ENCODE measurements at places on chromosomes 3 and 15.

DNA sequence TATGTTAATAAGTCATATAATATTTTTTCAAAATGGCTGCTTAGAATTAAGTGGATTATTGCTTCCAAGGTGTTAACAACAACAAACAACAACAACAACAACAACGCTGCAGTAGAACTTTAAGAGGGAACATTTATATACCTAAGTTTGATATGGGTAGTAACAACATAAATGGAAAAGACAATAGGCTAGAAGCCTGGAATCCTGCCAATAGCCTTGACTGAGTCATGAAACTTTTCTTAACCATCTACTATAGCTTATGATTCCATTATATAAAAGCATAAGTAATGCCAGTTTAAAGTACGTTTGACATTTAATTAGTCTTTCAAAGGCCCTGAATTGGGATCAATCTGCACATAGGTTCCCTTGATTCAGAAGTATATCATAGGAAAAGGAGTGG is 31.2 kb downstream of the SATB1 start:
- peak; percentile 29 for DNase-seq

GRCh38 chr15:67829647-67830504 is 4.6 kb downstream of the SKOR1 start:
- no peak for DNase-seq

GRCh38 chr15:56919609-56920366 is 1.3 kb downstream of the TCF12 start:
- DNase-seq: peak; percentile 49

DNA sequence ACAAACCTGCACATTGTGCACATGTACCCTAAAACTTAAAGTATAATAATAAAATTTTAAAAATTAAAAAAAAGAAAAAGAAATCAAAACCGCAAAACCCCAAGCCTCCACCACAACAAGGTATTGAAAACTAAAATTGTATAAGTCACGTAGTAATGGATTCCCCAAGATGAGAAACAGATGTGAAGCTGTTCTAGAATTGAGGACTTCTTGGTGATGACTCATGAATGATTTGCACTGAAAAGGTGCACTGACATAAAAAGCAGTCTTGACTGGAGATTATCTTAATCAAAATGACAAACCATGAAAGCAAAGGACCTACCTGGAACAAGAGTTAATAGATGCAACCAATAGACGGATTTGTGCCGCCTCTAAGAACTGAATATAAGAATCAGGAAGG is 225.8 kb downstream of the MYRIP start:
- peak; percentile 77 for DNase-seq

- DNase-seq: no peak
Observed at GRCh38 chr3:52298149-52299098, 10.8 kb downstream of the GLYCTK start.

- no peak for DNase-seq
Observed at GRCh38 chr3:13548696-13549622, at the start of gene FBLN2. TSS of gene FBLN2 (plus strand) at chr3:13549125. CDS start at chr3:13570356, 21,231 bp downstream.

DNA sequence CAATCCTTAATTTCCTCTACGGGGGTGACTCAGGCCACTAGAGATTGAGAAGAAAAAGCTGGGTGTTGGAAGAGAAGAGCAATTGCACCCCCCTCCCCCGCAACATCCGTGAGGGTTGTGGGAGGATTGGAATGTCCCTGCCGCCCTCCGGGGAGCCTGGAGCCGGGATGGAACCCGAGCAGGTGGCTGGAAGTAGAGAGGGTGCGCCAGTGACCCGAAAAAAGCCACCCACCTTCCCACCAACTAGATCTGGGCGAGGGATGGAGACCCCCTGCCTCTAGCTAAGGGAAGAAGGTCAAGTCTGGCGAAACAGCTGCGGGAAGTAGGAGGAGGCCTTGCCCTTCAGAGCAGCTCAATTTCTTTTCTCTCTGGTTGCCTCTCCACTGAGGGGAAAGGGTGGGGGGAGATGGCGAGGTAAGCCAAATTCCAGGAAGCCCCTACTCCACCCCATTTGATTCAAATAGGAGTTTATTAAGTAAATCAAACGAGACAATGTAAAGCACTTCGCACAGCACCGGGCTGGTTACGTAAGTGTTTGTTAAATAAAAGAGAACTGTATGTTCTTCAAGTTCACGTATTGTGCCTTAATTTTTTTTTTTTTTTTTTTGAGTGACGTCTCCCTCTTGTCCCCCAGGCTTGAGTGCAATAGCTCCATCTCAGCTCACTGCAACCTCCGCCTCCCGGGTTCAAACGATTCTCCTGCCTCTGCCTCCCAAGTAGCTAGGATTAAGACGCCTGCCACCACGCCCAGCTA is 1.1 kb upstream of the WWTR1 start:
- DNase-seq: peak; percentile 54

- DNase-seq: no peak
Observed at GRCh38 chr3:13160619-13161018, 87.4 kb upstream of the IQSEC1 start.

- DNase-seq: no peak
Observed at GRCh38 chr3:141508067-141508436, 21.2 kb downstream of the RASA2 start.

DNA sequence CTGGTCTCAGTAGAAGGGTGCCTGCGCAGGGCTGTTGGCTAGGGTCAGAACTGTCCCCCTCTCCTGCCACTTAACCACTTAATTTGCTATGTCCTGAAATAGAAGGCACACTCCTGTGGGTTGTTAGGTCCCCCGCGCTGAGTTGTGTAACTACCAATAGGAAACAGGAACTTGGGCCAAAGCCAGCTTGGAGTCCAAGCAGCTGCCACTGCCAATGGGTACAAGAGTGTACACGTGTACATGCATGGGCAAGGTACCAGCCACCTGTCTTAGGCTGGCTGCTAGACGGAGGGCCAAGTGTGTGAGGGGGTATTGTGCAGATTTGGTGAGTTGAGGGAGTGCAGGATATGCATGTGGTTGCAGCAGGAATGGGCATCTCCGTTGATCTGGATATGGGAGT is 29.7 kb upstream of the POLG start:
- no peak for DNase-seq

DNA sequence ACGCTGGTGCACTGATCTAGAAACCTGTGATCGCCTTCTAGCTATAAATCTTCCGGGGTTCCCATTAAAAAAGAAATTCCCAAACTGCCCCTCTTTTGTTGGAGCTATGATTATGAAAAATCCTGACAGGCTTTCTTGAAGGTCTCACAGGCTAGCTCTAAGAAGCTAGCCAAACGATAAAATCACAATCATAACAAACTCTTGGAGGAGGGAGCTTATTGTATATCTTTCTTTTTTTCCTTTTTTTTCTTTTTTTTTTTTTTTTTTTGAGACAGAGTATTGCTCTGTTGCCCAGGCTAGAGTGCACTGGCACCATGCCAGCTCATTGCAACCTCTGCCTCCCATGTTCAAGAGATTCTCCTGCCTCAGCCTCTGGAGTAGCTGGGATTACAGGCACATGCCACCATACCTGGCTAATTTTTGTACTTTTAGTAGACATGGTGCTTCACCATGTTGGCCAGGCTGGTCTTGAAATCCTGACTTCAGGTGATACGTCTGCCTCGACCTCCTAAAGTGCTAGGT is 72.0 kb downstream of the MYO1E start:
- DNase-seq: no peak

GRCh38 chr15:63447017-63447676 is 57.2 kb upstream of the USP3 start:
- DNase-seq: no peak

GRCh38 chr3:133271042-133271441 is 128.8 kb upstream of the BFSP2 start:
- DNase-seq: no peak

All from fibroblast of mammary gland (primary cell).